ENCODE measurements at places on chromosomes 1 and 21. TPM values are rescaled to one million over a fixed set of nuclear protein-coding genes. Genes with fewer than 3 reads are reported as not detected.

The ARHGEF11 gene
- 54.5 TPM for total RNA-seq

DNA sequence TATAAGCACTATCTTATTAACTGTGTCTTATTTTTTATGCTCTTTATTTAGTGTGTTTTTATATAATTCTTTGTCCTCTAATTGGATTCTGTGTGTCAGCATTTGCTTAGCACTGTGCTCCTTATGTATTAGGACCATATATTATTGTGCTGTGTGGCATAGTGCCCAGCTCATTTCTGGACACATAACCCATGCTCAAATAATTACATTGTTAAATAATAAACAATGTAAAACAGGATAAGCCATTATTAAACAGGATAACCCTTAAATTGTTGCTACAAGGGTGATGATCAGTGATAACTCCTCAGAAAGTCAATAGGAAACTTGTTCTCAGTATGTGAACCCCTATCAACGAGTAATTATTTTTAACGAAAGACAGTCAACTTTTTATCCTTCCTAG lies 150.4 kb downstream of the ADGRL4 start:
- no peak overlapping the region for H3K4me3 ChIP-seq
- no peaks in the 10 kb centered on the region for H3K36me3 ChIP-seq
- no peaks in the 10 kb centered on the region for H3K4me1 ChIP-seq
- DNase-seq, result no peak

DNA sequence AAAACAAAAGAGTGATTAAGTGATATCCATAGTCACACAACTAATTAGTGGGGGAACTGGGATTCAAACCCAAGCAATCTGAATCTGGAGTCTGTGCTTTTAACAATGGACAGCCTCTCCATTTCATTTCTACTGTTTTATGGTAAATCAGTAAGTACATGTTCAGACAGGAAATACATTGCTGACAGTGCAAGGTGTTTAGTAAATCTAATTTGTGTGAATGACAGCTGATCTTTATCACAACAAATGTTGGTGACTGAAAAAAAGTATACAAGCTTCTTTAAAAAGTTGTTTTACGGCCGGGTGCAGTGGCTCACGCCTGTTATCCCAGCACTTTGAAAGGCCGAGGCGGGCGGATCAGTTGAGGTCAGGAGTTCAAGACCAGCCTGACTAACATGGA lies 20.6 kb downstream of the DONSON start:
- no peak overlapping the region for H3K4me3 ChIP-seq
- H3K27me3 ChIP-seq, result no peaks in the 10 kb centered on the region

GRCh38 chr1:19811206-19811851 lies 3.8 kb downstream of the RNF186 start:
- no peaks in the 10 kb centered on the region for H3K36me3 ChIP-seq
- no peaks in the 10 kb centered on the region for H3K27me3 ChIP-seq
- H3K27ac ChIP-seq, result no peak overlapping the region
- H3K4me3 ChIP-seq, result no peak overlapping the region
- H3K4me1 ChIP-seq, result no peaks in the 10 kb centered on the region

DNA sequence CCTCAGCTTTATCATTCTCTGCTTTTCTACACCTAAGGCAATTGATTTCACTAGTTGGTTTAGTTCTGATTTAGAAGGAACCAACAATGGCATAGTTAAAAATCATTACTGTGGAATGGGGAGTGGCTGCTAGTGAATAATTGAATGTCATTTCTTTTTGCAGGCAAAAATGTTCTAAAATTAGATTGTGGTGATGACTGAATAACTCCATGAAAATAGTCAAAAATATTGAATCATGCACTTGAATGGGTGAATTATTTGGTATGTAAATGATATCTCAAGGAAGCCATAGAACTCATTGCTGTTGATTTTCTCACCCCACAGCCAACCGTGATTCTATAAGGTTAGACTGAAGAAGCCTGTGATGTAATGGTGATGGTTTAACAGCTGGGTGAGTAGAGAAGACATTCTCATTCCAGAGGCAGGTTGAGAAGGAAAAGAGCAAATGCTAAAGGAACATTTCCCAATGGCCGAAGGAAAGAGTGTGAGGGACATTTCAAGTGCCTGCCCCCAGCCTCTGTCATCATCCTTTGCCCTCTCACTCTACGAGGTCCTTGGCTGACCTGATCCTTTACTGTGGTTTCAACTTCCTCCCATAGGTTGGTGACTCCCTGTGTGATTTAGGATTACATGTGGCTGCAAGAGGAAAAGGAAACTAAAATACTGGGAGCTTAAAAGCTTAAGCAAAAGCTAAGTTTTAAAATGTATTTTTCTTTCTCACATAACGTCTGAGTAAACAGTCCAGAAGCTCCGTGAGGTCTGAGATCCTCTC lies 12.5 kb downstream of the OVAAL start:
- no peak for DNase-seq
- peaks cover 15% of the 10 kb centered on the region for H3K4me1 ChIP-seq
- no peak overlapping the region for H3K27ac ChIP-seq
- H3K4me3 ChIP-seq, result no peak overlapping the region
- no peaks in the 10 kb centered on the region for H3K36me3 ChIP-seq
- no peaks in the 10 kb centered on the region for H3K27me3 ChIP-seq

The RGS1 gene
- total RNA-seq, result 16.3 TPM

DNA sequence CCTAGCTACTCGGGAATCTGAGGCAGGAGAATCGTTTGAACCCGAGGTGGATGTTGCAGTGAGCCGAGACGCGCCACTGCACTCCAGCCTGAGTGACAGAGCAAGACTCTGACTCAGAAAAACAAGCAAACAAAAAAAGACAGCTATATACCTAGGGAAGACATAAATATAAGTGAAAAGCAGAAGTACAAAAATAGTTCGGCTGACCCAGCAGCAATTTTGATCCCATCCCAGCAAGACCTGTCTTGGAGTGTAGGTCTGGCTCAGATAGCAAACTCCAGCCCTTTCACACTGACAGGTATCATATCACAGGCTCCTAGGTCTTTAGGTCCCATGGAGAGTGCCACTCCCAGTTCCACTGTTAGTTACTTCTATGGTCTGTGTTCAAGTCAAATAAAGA lies 14.6 kb downstream of the MTX1 start:
- H3K27ac ChIP-seq, result no peak overlapping the region
- no peaks in the 10 kb centered on the region for H3K36me3 ChIP-seq
- peaks cover 53% of the 10 kb centered on the region for H3K4me1 ChIP-seq
- no peak overlapping the region for H3K4me3 ChIP-seq
- no peaks in the 10 kb centered on the region for H3K27me3 ChIP-seq
- DNase-seq, result no peak

- H3K36me3 ChIP-seq, result no peaks in the 10 kb centered on the region
- H3K27me3 ChIP-seq, result no peaks in the 10 kb centered on the region
- no peak overlapping the region for H3K27ac ChIP-seq
- no peaks in the 10 kb centered on the region for H3K4me1 ChIP-seq
Observed at GRCh38 chr1:98732985-98733781, 71.7 kb downstream of the SNX7 start.

The GOLT1A gene
- total RNA-seq, result 11.9 TPM

GRCh38 chr1:245306628-245307410 lies 152.0 kb downstream of the KIF26B start:
- H3K4me3 ChIP-seq, result no peak overlapping the region
- H3K27ac ChIP-seq, result no peak overlapping the region
- no peak for DNase-seq
- no peaks in the 10 kb centered on the region for H3K36me3 ChIP-seq

Data from lower lobe of right lung (tissue), 2 donors.